Vagina (tissue), 2 donors: ENCODE measurements at places on chromosomes 11 and 22. TPM values are rescaled to one million over a fixed set of nuclear protein-coding genes. Genes with fewer than 3 reads are reported as not detected.

DNA sequence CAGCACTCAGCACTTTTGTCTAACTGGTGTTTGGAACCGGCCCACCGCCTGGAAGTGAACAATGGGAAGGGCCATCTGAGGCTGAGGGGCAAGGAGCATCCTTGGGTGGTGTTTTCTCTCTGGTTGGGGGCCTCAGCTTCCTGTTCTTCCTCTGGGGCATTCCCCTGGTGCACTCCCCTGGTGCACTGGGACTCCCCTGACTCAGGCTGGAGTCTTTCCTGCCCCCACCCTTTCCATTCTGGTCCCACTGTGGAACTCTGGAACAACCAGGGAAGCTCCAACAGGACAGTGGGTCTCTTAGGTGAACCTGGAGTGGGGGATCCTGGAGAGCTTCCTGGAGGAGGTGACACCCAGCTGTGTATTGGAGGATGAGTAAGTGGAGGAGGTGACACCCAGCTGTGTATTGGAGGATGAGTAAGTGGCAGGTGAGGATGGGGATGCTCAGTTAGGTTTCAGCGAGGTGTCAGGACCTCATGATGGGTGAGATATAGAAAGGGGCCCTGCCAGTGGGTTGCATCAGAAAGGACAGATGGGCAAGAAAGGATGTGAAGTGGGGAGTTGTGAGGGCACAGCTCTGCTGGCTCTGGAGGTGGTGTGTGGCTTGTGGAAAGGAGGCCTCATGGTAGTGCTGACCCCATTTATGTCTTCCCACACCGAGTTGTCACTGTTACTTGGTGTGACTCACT lies 132.1 kb downstream of the OSBP2 start:
- no peaks in the 10 kb centered on the region for H3K36me3 ChIP-seq
- no peak overlapping the region for H3K27ac ChIP-seq

DNA sequence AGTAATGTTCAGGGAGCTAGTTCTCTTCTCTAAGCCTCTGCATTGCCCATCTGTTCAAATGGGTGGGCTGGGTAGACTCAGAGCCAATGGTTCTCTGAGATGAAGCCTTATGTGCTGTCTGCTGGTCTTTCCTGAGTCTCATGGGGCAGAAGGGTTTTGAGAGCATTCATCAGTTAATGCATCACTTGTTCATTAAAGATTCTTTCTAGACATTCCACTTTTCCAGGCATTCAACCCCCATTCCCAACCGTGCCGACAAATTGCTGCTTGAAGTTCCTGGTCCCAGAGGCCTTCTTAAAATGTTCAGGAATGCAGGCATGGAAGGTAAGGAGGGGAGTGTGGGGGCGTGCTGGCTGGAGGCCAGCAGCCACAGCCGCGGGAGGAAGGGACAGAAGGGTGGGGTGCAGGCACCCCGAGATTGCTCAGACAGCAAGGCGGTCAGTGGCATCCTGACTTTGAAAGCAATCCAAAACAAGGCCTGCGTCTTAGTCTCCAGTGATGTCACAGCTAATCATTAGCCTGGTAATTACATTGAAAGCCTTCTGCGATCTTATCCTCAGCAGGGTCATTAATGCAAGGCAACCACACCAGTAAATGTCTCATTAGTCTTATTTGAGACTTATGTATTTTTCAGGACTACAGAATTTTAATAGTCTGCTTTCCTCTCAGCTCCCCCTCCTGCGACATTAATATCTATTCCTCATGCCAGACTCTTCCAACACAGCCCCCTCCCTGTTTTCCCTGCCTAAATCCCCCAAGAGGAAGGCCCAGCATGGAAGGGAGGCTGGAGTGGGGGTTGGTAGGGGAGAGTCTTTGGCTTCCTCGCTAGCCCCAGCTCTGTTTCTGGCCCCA lies 328.8 kb downstream of the MIAT start:
- no peak overlapping the region for H3K4me3 ChIP-seq
- no peaks in the 10 kb centered on the region for H3K4me1 ChIP-seq
- H3K27ac ChIP-seq: no peak overlapping the region
- H3K27me3 ChIP-seq: no peaks in the 10 kb centered on the region
- H3K36me3 ChIP-seq: no peaks in the 10 kb centered on the region

- no peak for DNase-seq
- H3K27me3 ChIP-seq: no peaks in the 10 kb centered on the region
- peaks cover 17% of the 10 kb centered on the region for H3K4me1 ChIP-seq
- H3K36me3 ChIP-seq: no peaks in the 10 kb centered on the region
These were observed 147.3 kb downstream of the FEZ1 start for GRCh38 chr11:125348674-125349309.

DNAJC24 gene
- total RNA-seq: 11.0 TPM

GRCh38 chr11:22180131-22180530 lies 12.8 kb upstream of the ANO5 start:
- H3K36me3 ChIP-seq: no peaks in the 10 kb centered on the region
- H3K4me3 ChIP-seq: no peak overlapping the region
- no peak for DNase-seq
- H3K27ac ChIP-seq: no peak overlapping the region
- H3K4me1 ChIP-seq: no peaks in the 10 kb centered on the region
- no peaks in the 10 kb centered on the region for H3K27me3 ChIP-seq

DNA sequence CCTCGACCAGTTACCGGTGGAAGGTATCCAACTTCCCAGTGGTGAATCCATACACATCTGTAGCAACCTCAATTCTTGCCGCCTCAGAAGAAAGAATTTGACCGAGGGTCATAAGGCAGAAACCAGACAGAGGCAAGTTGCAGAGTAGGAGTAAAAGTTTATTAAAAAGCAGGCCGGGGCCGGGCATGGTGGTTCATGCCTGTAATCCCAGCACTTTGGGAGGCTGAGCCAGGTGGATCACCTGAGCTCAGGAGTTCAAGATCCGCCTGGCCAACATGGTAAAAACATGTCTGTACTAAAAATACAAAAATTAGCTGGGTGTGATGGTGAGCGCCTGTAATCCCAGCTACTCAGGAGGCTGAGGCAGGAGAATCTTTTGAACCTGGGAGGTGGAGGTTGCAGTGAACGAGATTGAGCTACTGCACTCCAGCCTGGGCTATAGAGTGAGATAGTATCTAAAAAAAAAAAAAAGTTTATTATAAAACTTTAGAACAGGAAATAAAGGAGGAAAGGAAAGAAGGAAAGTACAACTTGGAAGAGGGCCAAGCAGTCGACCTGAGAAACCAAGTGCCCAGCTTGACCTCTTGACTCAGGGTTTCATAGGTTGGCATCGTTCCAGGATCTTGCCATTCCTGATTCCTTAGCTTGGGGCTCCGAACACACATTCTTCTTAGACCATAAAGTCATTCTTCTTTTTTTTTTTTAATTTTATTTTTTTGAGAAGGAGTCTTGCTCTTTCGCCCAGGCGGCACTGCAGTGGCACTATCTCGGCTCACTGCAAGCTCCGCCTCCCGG lies 27.8 kb downstream of the RGL4 start:
- H3K27ac ChIP-seq: no peak overlapping the region
- peaks cover 15% of the 10 kb centered on the region for H3K4me1 ChIP-seq
- H3K27me3 ChIP-seq: no peaks in the 10 kb centered on the region
- DNase-seq: no peak
- peaks cover 16% of the 10 kb centered on the region for H3K36me3 ChIP-seq

- peaks cover 28% of the 10 kb centered on the region for H3K4me1 ChIP-seq
- peak overlapping the region; percentile 0 for H3K4me3 ChIP-seq
- DNase-seq: no peak
These were observed 22.9 kb upstream of the ARHGAP8 start for GRCh38 chr22:44729391-44730021.

GRCh38 chr11:12402025-12402424 lies 24.7 kb downstream of the PARVA start:
- H3K36me3 ChIP-seq: no peaks in the 10 kb centered on the region
- H3K4me3 ChIP-seq: no peak overlapping the region
- H3K27ac ChIP-seq: peak overlapping the region; percentile 8
- no peak for DNase-seq
- H3K4me1 ChIP-seq: peaks cover 63% of the 10 kb centered on the region

PGA5 gene
- not detected for total RNA-seq
